ENCODE measurements at places on chromosomes 1 and 21.

- no peak for DNase-seq
Measured at GRCh38 chr21:45586289-45586858, 44.1 kb upstream of the SLC19A1 start.

GRCh38 chr1:247156787-247157232 is 15.0 kb downstream of the ZNF124 start:
- DNase-seq = no peak

GRCh38 chr1:55751776-55752175 is 536.6 kb upstream of the USP24 start:
- no peak for DNase-seq

GRCh38 chr1:12097321-12097720 is 34.2 kb downstream of the TNFRSF8 start:
- no peak for DNase-seq

- no peak for DNase-seq
Measured at GRCh38 chr1:10853701-10854100, 57.3 kb upstream of the CASZ1 start.

- peak; percentile 77 for DNase-seq
Measured at GRCh38 chr1:115496904-115497527, 144.8 kb upstream of the VANGL1 start.

DNA sequence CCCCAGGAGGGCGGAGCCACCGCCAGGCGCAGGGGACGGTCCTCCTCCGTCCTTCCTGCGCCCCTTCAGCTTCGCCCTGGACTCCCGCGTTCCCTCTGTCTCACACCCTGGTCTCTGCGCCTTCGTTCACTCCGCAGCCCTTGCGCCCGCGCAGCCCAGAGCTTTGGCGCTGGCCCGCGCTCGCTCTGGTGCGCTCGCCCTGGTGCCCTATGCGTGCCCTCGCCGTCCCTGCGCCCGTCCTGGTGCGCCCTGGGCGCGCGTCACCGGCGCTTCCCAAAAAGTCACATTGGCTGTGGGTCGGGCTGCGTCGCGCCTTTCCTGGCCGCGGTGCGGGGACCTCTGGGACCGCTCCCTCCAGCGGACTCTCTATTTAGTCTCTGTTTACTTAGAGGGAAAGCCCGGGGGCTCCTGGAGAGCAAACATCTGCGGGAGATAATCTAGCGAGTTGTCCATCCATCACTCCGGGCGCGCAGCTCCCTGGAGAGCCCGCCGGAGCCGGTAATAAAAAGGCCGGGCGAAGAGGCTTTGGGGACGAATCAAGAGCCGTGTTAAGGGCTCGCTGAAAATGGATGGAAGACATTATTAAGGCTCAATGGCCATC is 178.6 kb downstream of the PRDM16 start:
- no peak for DNase-seq

DNA sequence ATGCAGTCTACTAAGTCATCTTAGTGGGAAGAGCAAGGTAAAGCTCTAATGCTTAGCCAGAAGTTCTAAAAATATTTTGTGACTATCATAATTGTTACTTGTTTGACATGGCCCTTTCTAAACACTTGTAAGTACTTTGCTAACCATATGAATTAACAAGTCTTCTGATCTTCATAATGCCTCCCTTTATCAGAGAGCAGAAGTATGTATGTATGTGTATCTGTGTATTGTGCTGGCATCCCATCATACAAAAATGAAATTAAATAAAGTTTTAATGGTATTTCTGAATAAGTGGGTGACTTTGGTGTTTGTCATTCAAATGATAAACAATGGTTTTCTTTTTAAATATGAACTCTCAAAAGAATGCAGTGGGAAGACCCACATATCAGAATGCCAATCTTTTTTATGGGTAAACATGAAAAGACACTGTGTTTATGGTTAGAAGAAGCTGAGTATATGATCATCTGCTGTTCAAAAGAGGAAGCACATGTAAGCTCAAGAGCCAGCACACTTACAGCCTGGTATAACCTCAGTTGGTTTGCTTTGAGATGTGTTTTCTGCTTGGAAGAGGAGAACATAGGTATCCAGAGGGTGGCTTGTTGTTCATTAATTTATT is 159.6 kb downstream of the CLEC20A start:
- DNase-seq = no peak

DNA sequence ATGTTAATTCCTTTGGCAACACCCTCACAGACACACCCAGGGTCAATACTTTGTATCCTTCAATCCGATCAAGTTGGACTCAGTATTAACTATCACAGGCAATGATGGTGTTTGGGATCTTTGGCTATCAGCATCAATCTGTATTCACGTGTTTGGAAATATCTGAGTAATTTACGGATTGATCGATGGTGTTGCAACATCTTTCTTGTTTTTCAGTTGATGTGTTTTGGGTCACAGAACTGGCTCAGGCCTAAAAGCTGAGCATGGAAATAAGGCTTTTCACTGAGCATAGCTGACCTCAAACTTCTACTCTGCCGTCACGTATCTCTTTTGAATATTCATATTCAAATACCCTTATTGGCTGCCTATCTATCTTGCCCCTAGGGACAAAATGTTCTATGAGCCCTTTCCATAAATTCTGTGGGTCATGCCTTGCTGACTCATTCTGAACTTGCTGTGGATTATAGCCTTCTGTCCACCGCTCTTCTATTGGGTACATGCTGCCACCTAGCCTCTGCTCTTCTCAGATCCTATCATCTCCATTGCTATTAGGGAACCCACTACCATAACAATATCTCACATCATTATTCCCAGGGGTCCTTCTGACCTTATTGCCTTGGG is 156.0 kb downstream of the PDE4B start:
- DNase-seq = peak; percentile 21

DNA sequence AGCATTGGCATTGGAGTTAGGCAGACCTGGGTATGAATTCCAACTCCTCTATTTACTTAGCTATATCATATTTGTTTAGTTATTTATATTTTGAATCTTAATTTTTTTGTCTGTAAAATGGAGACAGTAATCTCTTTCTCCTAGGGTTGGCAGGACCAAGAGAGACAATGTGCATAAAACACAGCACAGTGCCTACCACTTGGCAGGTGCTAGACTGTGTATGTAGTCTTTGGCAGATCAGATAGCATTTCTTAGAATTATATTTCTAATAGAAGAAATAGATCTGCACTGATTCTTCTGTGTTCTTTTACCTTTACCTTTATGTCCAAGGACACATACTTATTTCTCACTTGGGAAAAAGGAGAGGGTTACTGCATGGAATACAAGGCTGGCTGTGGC is 177.2 kb downstream of the GIPC2 start:
- DNase-seq = no peak

- no peak for DNase-seq
Measured at GRCh38 chr1:114043054-114043453, 63.8 kb downstream of the OLFML3 start.

DNA sequence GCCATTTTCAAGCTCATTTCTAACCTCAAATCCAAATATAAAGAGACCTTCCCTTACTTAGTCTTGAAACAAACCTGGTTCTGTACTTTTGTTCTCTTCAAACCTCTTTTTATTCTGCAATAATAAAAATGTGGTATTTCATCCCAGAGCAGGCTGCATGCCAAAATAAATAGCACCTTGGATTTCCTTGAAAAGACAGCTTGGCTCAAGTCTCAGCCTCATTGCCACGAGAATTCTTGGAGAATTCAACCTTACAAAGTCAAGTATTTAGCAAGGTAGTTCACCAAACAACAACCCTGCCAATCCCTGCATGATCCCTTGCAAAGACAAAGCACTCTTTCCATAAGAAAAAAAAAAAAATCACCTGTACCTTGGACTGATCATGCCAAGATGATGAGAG is 33.8 kb downstream of the KANK4 start:
- DNase-seq = no peak

- no peak for DNase-seq
Measured at GRCh38 chr1:85504417-85504816, 39.5 kb upstream of the DDAH1 start.

DNA sequence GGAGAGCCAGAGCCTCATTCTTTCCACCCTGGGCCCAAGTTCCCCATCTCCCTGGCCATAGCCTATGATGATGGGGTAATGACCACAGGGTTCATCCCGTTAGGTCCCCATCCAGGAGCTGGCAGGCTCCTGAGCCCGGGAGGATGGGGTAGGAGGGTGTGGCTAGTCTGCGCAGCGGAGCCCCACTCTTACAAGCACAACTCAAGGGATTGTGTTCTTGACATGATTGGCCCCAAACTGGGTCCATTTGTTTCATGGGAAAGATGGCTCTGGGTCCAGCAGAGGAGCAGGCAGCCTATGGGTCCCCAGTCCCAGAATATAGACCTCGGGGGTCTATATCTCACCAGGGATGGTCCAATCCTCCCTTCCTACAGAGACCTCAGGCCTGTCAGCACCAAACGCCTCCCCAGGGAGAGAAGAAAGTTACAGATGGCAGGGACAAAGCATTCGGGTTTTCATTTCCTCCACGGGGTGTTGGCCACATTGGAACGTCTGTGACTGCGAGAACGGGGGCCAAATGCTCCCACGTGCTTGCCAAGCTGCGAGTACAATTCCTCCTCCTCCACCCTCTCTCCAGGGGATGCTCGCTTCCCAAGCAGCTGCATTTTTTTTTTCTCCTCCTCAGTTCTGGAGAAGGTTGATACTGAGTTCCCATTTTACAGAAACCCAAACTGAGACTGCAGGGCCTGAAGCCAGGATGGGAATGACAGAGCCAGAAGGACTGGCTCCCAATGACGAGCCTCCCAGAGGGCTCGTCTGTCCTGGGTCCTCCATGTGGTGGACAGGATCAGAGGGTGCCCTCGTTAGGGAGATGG is 71.0 kb downstream of the DHRS3 start:
- DNase-seq = no peak
